ENCODE measurements at places on chromosomes 5 and 9.
A peak's percentile ranks its signal among the peaks of the same experiment; 100 is the strongest.

GRCh38 chr5:149904977-149905376, 39.6 kb downstream of the PDE6A start:
- no peak for DNase-seq

DNA sequence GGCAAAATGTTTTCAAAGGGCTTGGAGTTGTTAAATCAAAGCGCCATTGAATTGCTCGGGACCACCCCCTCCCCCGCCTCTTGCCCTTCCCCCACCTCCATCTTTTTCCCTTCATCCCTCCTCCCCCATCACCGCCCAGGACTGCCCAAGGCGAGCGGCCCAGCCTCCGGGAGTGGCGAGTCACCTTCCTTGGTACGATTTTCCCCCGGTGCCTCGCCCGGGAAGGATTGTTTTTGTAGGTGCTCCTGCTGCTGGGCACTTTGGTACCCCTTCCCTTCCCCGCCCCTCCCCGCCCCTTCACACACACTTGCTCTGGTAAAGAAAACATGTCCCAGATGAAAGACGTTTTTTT, 61.2 kb downstream of the TMEM174 start:
- no peak for DNase-seq

- peak; percentile 93 for DNase-seq
Observed at GRCh38 chr5:116360008-116360853, 214.4 kb downstream of the SEMA6A start.

DNA sequence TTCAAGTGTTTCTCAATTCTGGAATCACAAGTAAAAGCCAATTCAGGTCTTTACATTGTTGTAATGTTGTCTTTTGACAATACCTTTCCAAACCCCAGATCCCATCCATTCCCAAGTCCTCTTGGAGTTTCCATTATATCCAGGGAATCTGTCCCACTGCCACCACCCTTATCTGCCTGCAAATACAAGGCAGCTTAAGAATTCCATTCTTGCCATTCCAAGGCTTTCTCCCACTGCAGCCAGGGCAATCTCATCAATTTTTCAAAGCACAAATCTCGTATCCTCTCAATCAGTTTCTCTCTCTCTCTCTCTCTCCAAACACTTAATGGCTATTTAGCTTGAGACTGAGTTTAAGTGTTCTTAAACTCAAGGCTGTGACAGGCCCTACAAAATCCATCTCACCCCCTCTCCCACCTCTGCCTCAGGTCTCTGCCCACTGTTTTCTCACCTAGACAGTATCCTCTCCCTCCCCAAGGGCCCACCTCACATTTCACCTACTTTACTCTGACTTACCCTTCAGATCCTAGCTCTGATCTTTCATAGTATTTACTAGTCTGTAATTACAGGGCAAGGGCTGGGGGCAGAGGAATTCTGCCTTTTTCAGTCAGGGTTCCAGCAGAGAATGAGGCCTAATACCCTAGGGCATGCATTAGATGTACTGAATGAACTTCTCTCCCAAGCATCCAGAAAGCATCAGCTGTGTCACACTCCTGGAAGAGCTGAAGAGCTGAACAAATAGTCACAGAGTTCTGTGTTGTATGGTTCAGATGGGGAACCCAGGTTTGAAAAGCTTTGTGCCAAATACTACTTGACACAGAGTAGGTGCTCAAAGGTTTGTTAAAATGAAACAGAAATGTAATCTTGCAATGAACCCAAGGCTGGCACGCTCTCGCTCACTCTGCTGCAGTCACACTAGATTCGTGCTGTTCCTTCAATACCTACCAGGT, 46.0 kb downstream of the RAPGEF1 start:
- DNase-seq = no peak

GRCh38 chr9:24245988-24246387, 299.7 kb downstream of the IZUMO3 start:
- no peak for DNase-seq

DNA sequence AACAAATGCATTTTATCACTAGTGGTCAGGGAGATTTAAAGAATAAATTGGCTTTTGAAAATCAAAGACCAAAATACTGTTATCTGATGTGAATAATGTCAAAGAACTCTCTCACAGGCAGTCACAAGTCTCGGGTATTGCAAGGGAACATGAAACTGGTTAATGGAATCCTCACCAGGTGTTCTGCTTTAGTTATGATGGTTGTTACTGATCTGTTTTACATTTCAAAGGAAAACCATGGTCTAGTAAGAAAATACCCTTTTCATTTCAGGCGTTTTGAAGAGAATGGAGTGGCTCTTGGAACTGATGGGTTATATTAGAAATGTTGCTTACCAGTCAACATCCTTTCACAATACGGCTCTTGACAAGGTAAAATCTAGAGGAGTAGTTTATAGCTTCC, 43.4 kb downstream of the HACD4 start:
- no peak for DNase-seq

- DNase-seq = no peak
Observed at GRCh38 chr5:55734658-55735057, 3.2 kb upstream of the DDX4 start.

- no peak for DNase-seq
Observed at GRCh38 chr5:181241393-181241975, 2.2 kb downstream of the RACK1 start.

GRCh38 chr5:137113161-137113560, 386.0 kb downstream of the SPOCK1 start:
- DNase-seq = no peak

GRCh38 chr5:11869203-11869602, 35.0 kb downstream of the CTNND2 start:
- DNase-seq = no peak

DNA sequence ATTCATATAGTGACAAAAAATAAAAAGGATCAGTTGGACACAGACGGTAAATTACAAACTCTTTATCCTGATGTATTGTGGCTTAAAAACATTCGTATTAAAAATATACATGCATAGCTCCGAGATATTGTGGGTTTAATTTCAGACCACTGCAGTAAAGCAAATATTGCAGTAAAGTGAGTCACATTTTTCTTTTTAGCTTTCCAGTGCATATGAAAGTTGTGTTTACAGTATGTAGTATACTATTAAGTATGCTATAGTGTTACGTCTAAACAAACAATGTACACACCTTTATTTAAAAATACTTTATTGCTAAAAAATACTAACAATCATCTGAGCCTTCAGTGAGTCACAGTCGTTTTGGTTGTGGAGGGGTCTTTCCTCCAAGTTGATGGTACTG, 551.8 kb downstream of the CETN3 start:
- DNase-seq = no peak

DNA sequence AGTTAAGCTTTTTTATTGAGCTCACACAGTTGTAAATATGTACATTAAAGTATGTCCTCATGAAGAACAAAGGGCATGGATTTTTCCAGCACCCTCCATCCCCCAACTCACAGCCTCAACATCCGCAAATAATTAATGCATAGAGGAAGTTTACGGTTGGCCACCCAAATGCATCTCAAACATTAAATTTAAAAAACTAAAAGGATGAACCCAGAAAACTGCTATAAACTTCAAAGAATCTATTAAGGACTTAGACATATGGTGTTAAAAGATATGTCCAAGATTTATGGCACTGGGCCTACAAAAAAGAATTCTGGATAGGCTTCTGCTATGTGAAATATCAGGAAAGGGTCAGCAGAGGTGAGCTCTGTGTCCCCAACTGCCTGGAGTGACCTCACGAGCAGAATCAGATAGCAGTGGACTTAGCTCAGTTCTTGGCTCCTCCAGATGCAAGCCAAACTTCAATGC, 54.0 kb upstream of the TNC start:
- DNase-seq = no peak

DNA sequence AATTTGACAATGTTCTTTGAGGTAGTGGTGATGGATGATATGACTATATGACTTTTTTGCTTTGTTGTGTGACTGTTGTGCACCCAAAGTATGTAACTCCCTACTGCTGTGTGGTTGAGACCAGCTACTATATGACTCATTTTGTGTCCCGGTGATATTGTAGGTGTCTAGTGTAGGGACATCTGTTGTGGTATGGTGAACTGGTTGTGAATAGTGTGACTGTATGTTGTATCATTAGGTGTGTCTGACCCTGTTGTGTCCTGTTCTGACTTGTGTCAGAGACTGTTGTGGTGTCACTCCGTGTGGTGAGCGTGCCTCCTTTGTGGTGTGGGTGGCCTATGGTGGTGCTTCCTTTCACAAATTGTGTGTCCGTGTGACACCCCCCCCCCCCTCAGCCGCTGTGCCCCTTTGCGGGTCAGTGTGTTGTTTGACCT, 11.2 kb upstream of the CXXC5 start:
- no peak for DNase-seq

GRCh38 chr5:80672140-80672736, 17.5 kb upstream of the DHFR start:
- DNase-seq = peak; percentile 69

GRCh38 chr9:82829818-82830217, 233.1 kb downstream of the RASEF start:
- no peak for DNase-seq

DNA sequence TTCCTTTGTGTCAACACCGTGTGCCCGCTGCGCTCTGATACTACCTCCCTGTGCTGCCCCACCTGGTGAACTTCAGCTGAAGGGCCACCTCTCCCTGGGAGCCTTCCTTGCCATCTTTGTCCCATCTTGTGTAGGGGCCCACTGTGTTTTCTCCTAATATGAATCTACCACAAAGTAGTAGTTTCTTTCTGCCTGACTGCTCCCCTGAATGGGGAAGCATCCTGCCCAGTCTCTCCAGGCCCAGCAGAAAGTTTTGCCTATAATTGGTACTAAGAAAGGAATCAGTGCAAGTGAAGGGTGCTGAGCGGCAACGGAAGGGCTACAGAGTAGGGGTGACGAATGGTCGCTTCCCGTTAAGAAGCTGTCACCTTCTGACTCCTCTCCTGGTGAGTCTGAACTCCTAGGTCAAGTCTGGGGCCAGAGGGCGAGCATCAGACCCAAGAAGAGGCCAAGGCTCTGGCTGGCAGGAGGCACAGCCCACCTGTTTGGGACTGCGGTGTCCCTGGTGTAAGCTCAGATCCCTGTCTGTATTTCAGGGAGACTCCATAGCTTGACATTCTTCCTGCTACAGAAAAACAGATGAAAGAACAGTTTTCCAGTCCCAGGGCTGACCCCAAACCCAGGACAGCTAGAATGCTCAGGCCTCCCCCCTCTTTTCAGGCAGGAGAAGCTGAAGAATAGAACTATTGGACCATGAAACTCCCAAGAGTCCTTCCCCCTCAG, 24.1 kb downstream of the WWC1 start:
- DNase-seq = no peak

- no peak for DNase-seq
Observed at GRCh38 chr5:39843767-39844166, 419.0 kb upstream of the DAB2 start.

- no peak for DNase-seq
Observed at GRCh38 chr9:130028493-130029222, 14.3 kb downstream of the FNBP1 start.

- no peak for DNase-seq
Observed at GRCh38 chr9:136344544-136345280, 17.4 kb downstream of the GPSM1 start.

DNA sequence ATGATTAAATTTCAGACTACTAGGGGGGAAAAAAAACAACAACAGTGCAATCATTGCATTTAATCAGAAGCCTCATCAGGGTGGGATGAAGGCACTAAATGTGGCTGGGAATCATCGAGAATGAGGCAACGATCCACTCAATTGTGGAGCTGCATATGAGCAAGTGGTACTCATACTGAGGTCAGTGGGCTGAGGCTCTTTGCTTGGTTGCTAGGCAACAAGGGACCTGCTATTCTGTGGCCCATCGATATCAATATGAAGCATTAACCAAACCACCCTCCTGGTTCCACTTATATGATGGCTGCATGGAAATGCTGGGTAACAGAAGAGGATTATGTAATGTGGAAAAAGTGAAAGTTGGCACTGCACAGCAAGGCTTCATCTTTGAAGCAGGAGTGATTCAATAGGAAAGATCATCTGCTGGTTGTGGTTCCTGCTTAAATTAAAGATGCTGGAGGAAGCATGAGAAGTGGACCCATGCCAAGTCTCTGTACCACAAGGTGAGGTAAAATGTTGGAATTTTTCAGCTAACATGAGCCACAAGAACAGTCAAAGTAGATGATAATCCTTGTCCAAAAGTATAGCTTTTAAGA, 159.8 kb upstream of the HMHB1 start:
- DNase-seq = no peak

DNA sequence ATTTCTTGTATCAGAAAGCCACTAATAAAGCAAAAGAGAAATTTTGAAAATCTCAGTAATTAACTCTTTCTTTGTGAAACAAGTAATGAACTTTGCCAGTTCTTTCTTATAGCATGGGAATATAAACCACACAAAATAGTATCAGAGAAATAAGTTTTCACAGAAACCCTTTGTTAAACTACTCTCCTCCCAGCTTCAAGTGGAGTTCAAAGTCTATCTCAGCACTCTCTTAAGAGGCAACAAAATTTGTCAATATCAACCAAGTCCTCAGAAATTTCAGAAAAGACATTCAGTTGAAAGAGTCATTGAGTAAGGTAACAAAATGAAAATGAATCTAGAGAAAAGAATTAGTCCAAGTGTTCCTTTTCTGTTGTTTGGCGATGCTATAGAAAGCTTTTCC, 89.3 kb downstream of the NTRK2 start:
- DNase-seq = no peak

- DNase-seq = no peak
Observed at GRCh38 chr9:104618104-104618503, at the start of gene OR13C9. TSS of gene OR13C9 (minus strand) at chr9:104618204. CDS start at chr9:104618204, 0 bp downstream.

DNA sequence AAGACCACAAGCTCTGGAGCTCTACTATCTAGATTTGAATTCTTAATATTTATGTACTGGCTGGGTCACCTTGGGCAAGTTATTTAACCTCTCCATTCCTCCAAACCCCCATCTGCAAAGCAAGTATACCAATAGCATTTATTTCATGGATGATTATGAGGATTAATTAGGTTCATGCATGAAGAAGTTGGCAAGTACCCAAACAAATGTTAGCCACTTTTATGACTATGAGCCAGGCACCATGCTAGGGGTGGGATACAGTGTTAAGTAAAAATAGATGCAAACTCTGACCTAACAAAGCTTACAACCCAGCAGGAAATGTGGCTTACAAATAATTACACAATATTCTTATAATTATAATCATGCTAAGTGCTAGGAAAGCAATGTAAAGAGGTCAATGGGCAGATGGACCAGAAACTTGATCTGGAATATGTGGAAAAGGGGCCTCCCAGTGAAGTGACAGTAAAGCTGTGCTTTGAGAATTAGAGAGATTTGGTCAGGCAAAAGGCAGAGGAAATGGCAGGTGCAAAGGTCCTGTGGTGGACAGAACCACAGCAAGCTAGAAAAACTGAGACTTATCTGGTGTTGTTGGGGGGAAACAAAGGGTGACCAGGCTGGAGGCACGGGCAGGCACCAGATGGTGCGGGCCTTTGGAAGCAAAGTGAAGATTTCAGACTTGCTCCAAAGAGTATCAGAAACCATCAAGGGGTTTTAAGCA, 525.2 kb upstream of the TRPC7 start:
- no peak for DNase-seq
